ENCODE measurements at places on chromosomes 12 and 14. TPM values are rescaled to one million over a fixed set of nuclear protein-coding genes. Genes with fewer than 3 reads are reported as not detected.

- no peaks in the 10 kb centered on the region for H3K27me3 ChIP-seq
- H3K36me3 ChIP-seq, result no peaks in the 10 kb centered on the region
- DNase-seq, result no peak
- no peak overlapping the region for H3K4me3 ChIP-seq
- H3K27ac ChIP-seq, result no peak overlapping the region
Observed at GRCh38 chr14:75531256-75531655, 9.0 kb downstream of the BATF start.

DNA sequence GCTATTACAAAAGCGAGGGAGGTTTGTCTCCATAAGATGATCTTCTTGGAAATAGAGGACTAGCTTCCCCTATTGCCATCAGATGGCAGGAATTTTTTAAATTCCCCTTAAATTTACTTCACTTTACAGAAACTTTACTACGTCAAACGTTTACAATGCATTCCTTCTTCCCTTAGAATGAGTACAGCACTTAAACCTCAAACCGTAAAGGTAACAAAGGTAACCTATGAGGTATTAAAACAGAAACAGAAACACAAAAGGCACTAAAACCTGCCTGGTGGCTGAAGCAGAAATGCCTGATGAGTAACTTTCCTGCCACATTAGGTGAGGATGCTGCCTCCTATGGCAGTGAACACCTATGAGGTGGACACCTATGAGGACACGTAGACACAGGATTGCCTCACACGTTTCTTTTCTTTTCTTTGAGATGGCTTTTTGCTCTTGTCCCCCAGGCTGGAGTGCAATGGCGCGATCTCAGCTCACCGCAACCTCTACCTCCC is 25.0 kb downstream of the DIO2 start:
- no peaks in the 10 kb centered on the region for H3K27me3 ChIP-seq
- no peaks in the 10 kb centered on the region for H3K36me3 ChIP-seq
- H3K4me1 ChIP-seq, result no peaks in the 10 kb centered on the region
- H3K4me3 ChIP-seq, result no peak overlapping the region

The USP44 gene
- under 0.01 TPM for total RNA-seq

DNA sequence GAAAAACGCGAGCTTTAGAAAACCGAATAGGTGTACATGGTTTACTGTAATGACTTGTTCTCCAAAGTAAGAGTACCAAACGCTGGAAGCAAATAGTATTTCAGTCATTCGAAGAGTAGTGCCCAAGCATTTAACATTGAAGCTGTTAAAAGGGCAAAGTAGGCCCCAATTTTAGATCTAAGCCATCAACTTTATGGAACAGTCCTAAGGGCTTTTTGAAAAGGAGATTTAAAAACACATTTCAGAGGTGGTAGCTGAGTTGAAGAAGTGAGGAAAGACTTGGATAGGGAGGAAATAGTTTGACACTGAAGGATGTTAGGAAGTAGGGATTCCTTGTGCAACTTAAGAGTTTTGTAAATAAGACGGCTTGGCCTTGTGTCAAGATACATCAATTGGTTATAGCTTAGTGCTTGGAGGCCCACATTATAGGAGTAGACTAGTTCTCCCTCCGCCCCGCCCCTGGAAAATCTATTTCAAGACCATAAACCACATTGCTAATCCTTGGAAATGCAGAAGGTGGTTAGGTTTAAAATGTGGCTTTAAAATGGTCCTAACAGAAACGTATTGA is 783 bp upstream of the TUBA1B start:
- H3K4me3 ChIP-seq, result peak overlapping the region; percentile 98
- H3K27ac ChIP-seq, result peak overlapping the region; percentile 59
- DNase-seq, result peak; percentile 74
- peaks cover 34% of the 10 kb centered on the region for H3K4me1 ChIP-seq

GRCh38 chr12:57604992-57605810 is 577 bp downstream of the DTX3 start:
- H3K27me3 ChIP-seq, result no peaks in the 10 kb centered on the region
- peaks cover 17% of the 10 kb centered on the region for H3K4me1 ChIP-seq
- peaks cover 6% of the 10 kb centered on the region for H3K36me3 ChIP-seq
- peak overlapping the region; percentile 89 for H3K4me3 ChIP-seq
- peak; percentile 91 for DNase-seq

DNA sequence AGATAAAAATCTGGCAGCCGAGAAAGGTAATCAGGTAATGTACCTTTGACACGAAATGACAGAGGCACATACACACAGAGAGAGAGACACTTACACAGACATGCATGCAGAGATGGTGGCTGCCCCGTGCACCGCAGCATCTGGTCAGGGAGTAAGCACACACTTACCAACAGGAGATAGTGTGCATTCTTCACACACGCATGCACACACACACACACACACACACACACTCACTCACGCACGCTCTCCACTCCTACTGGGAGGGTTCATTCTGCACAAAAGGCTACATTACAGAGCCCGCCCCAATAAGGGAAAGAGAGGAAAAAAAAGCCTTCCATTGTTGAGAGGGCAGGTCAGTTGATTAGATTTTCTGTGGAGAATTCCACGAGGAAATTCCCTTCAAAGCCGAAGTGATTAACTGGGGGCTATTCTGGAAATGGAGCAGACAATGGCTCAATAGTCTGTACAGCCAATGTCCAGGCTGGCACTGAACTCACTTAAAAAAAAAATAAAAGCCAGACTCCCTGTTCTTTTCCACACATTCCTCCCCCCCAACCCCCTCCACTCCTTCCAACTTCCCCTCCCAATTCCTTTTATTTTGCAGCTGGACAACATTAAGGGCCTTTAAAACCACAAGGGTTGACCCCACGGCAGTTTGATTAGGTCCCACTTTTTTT is 1.4 kb upstream of the SOX5 start:
- H3K4me3 ChIP-seq, result no peak overlapping the region
- H3K27ac ChIP-seq, result no peak overlapping the region
- H3K36me3 ChIP-seq, result no peaks in the 10 kb centered on the region
- DNase-seq, result no peak
- peaks cover 4% of the 10 kb centered on the region for H3K4me1 ChIP-seq

DNA sequence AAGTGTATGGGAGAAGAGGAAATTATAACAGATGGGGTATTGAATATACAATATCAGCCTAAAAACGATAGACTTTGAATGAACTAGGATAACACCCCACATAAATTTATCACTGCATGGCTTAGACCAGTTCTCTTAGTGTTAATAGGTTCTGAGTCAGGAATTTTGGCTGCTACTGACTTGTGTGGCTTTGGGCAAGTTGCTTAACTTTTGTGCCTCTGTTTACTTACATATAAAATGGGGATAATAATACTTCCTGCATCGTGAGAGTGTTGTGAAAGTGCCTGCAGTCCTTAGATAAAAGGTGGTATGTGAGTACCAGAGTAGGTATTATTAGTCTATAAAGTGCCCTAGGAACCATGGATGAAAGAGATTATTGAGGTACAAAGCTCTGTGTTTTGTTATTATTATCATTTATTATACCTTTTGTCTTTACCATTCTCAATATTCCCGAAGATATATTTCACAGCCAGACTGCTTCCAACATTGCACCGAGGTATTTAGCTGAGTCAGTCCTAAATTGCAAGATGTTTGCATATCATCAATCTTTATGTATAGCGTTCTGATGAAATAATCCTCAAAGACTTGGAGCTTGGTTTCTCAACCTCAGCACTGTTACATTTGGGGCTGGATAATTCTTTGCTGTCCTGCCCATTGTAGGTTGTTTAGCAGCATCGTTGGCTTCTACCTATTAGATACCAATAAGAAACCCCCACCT is 2.3 kb upstream of the PAWR start:
- peaks cover 22% of the 10 kb centered on the region for H3K4me1 ChIP-seq
- H3K36me3 ChIP-seq, result no peaks in the 10 kb centered on the region
- H3K4me3 ChIP-seq, result no peak overlapping the region
- DNase-seq, result no peak
- H3K27ac ChIP-seq, result peak overlapping the region; percentile 96
- no peaks in the 10 kb centered on the region for H3K27me3 ChIP-seq

GRCh38 chr12:68263366-68263765 is 10.0 kb upstream of the IL22 start:
- no peak for DNase-seq
- no peaks in the 10 kb centered on the region for H3K36me3 ChIP-seq
- peaks cover 75% of the 10 kb centered on the region for H3K4me1 ChIP-seq
- peak overlapping the region; percentile 98 for H3K27ac ChIP-seq
- no peak overlapping the region for H3K4me3 ChIP-seq
- H3K27me3 ChIP-seq, result no peaks in the 10 kb centered on the region

DNA sequence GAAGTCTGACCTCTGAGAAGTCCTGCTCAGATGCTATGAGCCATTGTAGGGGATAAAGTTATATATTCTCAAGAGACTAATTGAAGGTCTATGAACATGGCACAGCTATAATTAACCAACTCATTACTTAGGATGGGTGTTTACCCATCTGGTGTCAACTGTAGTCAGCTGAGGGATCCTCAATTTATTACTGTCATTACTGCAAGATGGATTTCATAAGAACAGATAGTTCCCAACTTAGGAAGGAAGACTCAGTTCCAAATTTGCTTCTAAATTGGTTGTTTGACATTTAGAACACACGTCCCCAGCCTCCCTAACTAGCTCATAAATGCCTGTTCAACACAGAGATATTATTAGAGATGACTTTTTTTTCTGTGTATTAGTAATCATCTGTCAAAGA is 81.4 kb downstream of the FRMD6 start:
- no peaks in the 10 kb centered on the region for H3K4me1 ChIP-seq
- no peak for DNase-seq
- no peak overlapping the region for H3K4me3 ChIP-seq
- no peaks in the 10 kb centered on the region for H3K27me3 ChIP-seq
- no peak overlapping the region for H3K27ac ChIP-seq

GRCh38 chr12:132345561-132346200 is 16.3 kb upstream of the GALNT9 start:
- H3K36me3 ChIP-seq, result no peaks in the 10 kb centered on the region
- H3K27ac ChIP-seq, result no peak overlapping the region
- H3K4me3 ChIP-seq, result no peak overlapping the region
- no peak for DNase-seq

- H3K36me3 ChIP-seq, result no peaks in the 10 kb centered on the region
- H3K27me3 ChIP-seq, result no peaks in the 10 kb centered on the region
- no peak overlapping the region for H3K27ac ChIP-seq
- no peak for DNase-seq
Observed at GRCh38 chr14:48771717-48772116, 814.5 kb downstream of the RPS29 start.

DNA sequence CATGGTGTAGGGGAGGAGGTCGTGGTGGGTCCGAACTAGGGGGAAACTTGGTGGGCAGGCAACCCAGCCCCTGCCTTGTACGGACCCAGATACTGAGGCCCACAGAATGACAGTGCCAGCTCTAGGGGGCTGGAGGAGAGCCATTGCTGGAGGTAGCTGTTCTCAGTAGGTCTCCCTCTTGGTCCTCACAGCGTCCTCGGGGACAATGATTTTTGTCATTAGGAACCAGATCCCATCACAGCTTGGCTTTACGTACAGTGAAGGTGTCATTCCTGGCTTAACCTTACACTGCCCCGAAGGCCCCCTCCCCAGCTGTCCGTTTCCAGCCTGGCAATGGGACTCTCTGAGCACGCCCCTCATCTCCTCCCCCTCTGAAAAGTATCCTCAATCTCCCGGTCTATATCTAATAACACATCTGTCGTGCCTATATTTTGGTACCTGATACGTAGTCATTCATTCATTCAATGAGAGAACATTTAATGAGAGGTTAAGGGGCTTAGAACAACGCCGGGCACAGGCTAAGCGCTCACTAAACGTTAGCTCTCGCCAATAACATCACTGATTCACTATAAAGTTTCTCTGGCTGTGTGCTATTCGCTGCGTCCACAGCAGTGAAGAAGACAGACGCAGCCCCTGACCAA is 597 bp upstream of the DYNC1H1 start:
- no peaks in the 10 kb centered on the region for H3K27me3 ChIP-seq
- H3K36me3 ChIP-seq, result peaks cover 13% of the 10 kb centered on the region
- H3K4me3 ChIP-seq, result peak overlapping the region; percentile 97
- DNase-seq, result no peak

The AMDHD1 gene
- 0.29 TPM for total RNA-seq

DNA sequence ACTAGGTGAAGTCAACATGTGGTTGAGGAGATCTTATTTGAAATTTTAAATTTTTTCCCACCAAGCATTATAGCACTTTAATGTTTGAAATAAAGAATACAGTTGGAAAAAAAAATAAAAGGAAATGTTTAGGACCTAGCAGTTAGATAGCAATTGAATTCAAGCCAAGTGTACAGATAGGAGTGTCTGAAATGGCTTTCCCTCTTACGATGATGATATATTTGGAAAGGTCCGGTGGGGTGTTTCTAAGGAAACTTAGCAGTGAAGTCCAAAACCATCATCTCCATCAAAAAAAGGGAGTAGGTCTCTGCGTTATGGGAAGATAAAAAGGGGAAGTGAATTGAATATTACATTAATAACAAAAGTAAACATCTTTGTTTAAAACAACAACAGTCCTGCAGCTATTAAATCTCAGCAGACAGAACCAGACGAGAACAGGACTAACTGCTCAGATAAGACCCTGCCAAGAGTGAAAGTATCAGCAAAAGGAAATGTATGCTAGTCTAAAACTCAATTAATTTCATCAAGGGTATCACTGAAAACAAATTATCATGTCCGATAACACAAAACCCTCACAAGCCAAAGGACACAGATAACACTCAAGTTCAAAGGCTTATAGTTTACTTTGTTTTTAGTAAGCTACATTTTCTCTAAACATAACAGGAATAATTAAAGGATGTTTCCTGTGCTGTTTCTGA is 242.0 kb downstream of the BMP4 start:
- H3K36me3 ChIP-seq, result no peaks in the 10 kb centered on the region
- H3K27ac ChIP-seq, result no peak overlapping the region
- H3K4me1 ChIP-seq, result no peaks in the 10 kb centered on the region
- peaks cover 7% of the 10 kb centered on the region for H3K27me3 ChIP-seq
- no peak overlapping the region for H3K4me3 ChIP-seq

- no peaks in the 10 kb centered on the region for H3K36me3 ChIP-seq
- H3K27ac ChIP-seq, result peak overlapping the region; percentile 69
- no peak for DNase-seq
- peaks cover 29% of the 10 kb centered on the region for H3K4me1 ChIP-seq
- H3K4me3 ChIP-seq, result no peak overlapping the region
Observed at GRCh38 chr12:96882862-96883261, 24.2 kb upstream of the NEDD1 start.

The KRT77 gene
- total RNA-seq, result not detected

The KRT1 gene
- total RNA-seq, result not detected

DNA sequence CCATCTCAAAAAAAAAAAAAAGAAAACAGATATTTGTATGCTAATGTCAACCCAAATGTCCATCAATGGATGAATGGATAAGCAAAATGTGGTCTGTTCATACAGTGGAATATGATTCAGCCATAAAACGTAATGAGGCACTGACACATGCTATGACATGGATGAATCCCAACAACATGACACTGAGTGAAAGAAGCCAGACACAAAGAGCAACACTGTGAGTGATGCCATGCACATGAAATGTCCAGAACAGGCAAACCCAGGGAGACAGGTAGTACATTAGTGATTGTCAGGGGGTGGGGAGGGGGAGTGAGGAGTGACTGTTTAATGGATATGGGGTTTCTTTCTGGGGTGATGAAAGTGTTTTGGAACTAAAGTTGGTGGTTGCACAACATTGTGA is 50.2 kb downstream of the ARL6IP4 start:
- no peaks in the 10 kb centered on the region for H3K27me3 ChIP-seq
- H3K4me1 ChIP-seq, result peaks cover 5% of the 10 kb centered on the region
- H3K27ac ChIP-seq, result no peak overlapping the region
- H3K4me3 ChIP-seq, result no peak overlapping the region
- DNase-seq, result no peak

The GARIN6 gene
- total RNA-seq, result not detected

GRCh38 chr12:109928058-109928656 is 28.1 kb downstream of the TCHP start:
- H3K27ac ChIP-seq, result no peak overlapping the region
- DNase-seq, result no peak
- H3K4me1 ChIP-seq, result no peaks in the 10 kb centered on the region
- H3K4me3 ChIP-seq, result no peak overlapping the region
- no peaks in the 10 kb centered on the region for H3K27me3 ChIP-seq

Measured in osteoblast (primary cell).